ENCODE measurements at places on chromosomes 16 and 17.

GRCh38 chr17:66341462-66341861 lies 39.0 kb downstream of the PRKCA start:
- no peak for DNase-seq

DNA sequence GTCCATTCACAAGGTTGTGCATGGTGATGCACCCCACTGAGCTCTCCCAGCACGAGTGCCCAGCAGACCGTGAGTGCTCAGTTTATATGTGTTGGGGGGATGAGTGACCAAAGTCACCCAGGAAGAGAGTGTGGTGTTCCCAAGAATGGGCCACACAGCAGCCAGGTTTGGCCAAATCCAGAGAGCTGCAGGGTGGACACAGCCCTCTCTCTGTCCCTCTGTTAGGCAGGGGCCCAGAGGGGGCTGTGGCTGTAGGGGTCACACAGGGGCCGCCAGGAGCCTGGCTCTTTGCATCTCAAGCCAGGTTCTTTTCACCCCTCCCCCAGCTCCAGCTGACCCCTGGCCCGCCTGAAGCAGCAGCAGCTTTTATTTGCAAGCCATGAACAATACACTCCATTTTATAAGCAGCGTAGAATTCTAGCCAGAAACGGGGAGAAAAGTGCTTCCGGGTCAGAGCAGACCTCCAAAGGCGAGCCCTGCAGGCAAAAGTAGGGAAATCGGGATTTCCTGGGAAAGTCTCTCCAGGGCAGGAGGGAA lies 13.3 kb downstream of the COTL1 start:
- DNase-seq = no peak

DNA sequence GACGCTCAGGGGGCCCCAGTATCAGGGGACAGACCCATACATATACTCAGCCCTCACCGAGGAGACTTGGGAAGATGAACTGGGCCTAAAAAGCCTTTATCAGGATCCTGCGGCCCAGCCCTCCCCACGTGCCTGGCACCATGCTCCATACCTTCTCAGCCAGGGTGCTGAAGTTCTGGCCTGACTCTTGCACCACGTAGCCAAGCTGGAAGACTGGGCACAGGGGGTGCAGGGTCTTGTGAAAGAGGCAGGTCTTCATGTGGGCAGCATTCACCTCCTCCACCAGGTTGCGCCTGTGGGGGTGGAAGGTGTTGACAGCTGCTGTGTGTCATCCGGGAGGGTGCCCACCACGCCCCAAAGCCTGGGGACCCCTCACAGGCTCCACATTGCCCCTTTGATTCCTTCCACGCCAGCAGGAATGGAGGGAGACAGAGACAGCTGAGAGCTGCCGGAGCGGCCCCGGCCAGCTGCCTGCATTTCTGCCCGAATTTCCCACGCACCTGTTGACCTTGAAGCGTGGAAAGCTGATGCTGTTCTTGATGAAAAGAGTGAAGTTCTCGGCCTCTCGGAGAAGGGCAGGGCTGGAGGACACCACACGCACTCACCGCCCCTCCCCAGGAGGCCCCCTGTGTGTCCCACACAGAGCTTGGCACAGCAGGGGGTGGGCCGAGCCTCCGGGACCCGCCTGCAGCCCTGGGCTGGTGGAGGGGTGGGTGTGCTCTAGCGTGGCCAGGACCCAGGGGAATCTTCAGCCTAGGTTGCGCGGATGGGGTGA lies 10.4 kb upstream of the CAMKK1 start:
- DNase-seq = no peak

GRCh38 chr17:43554857-43555256 lies 8.7 kb upstream of the ETV4 start:
- no peak for DNase-seq

DNA sequence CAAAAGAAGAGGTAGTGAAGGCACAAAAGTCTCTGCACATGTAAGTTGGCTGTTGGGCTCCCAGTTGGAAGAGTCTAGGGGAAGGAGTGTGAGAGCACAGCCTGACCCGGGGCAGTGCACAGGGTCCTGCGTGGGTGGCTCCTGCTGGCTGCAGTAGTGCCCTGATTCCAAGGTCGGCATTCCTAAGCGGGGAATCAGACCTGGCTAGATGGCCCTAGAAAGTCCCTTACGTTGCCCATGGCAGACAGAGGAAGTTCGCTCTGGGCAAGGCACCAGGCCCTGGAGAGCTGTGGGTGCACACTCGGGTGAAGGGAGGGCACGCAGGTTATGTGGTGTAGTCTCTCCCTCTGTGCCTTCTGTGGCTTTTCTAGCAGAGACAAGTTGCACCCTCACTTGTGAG lies 22.8 kb upstream of the SLC5A11 start:
- DNase-seq = no peak

DNA sequence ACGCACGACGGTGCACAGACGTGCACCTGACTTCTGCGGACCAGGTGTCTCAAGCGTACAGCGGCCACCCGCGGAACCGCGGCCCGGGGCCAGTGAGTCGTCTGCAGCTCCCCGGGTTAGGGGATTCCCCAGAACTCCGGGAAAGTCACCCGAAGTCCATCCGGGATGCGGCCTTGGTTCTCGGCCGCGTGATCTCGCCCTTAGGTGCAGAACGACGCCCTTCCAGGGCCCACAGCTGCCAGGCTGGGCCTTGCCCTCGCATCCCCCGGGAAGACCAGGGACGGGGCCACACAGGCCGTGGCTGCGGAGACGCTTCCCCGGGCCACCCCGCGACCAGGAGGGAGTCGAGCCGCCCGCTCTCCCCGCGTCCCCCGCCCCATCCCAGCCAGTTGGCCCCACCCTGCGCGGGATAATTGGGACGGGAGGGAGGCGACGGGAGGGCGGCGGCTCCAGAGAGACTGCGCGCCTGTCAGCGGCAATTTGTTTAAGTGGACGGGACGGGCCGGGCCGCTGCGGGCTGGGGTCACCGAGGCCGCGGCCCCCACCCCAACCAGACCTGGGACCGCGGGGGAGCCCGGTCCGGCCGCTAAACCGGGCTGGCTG lies 3.6 kb upstream of the TBX2 start:
- DNase-seq = no peak

DNA sequence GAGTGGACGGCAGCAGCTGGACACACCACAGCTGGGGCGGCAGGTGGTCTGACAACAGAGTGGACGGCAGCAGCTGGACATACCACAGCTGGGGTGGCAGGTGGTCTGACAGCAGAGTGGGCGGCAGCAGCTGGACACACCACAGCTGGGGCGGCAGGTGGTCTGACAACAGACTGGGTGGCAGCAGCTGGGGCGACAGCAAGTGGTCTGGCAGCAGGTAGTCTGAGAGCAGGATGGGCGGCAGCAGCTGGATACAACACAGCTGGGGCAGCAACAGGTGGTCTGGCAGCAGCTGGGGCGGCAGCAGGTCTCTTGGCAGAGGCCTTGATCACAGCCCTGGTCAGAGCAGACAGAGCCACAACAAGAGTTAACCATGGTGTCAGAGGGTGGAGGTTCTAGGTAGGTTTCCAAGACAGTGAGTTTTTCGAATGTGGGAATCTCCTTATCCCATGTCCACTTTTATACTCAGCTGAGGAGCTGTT lies at the start of gene KRTAP4-1:
Gene KRTAP4-1 (minus strand): TSS at position 432 of the 482 bp plus-strand sequence. CDS start 57 bp downstream, at position 375.
- DNase-seq = no peak

- DNase-seq = no peak
These were observed 30.3 kb upstream of the LRRC37A start for GRCh38 chr17:46264456-46265198.

Measured in stimulated activated CD4-positive, alpha-beta T cell treated with anti-CD3 and anti-CD28 coated beads, Interleukin-4, amount 100 ng/mL, for 24 hours (primary cell).